WTC11 (cell line): ENCODE measurements at places on chromosomes 3 and 15.

DNA sequence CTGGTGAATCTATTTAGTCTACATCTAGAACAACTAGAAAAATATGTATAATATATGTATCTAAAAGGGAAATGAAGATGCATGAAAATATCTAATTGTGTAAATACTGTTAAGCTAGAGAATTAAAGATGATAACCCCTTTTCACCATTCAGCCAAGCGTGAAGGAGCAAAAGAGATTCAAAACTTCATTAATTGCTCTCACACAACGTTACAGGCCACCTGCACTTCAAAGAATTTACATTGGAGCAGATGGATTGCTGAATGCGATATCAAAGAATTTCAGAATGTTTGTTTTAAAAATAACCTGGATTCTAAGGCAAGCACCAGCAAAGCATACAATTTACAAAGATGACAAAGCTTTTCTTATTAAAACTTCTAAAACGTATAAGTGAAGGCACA is 243.2 kb downstream of the ROBO2 start:
- DNase-seq = no peak

- no peak for DNase-seq
Measured at GRCh38 chr3:56125358-56126005, 342.8 kb downstream of the ERC2 start.

- no peak for DNase-seq
Measured at GRCh38 chr15:91182101-91182500, 82.0 kb downstream of the SV2B start.

DNA sequence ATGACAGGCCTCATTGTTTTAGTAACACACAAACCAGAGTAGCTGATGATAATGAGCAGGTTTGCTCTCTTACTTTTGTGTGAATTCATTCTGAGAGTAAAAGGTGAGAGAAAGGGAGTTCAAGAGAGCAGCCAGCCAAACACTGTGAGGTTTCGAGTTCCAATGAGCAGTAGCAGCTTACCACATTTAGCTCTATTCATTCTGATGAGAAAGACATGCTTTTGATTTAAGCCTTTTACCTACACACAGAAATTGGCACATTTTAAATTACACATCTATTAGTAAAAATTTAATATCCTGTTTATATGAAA is 28.0 kb downstream of the GLDN start:
- no peak for DNase-seq

- DNase-seq = no peak
Measured at GRCh38 chr3:149532489-149533180, 58.1 kb downstream of the TM4SF4 start.

DNA sequence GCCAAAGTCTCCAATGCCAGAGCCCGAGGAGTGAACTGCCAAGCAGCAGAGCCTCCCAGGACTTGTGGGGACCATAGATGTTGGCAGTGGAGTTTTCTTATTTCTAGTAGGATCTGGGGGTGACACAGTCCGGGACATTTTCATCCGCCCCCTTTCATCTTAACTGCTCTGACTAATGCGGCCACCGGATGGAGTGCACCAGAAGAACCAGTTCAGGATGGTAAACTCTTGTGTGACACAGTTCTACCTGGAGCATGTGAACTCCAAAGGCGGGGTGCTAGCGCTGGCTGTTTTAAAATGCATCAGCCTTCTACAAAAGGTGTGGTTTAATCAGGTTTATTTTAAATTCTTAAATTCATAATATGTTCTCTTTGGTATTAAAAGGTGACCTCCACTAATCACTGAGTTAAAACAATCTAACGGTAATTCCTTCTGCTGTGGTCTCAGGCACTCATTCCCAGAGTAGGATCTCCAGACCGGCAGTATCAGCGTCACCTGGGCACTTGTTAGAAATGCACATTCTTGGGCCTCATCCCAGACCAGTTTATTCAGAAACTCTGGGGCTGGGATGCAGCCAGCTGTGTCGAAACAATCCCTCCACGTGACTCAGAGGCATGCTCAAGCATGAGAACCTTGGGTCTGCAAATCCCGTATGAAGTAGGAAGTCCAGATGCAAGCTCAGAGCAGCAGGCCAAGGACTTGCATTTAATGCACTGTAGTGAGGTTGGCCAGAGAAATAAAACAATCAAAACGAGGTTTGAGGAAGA is 105.5 kb downstream of the GABRB3 start:
- no peak for DNase-seq

DNA sequence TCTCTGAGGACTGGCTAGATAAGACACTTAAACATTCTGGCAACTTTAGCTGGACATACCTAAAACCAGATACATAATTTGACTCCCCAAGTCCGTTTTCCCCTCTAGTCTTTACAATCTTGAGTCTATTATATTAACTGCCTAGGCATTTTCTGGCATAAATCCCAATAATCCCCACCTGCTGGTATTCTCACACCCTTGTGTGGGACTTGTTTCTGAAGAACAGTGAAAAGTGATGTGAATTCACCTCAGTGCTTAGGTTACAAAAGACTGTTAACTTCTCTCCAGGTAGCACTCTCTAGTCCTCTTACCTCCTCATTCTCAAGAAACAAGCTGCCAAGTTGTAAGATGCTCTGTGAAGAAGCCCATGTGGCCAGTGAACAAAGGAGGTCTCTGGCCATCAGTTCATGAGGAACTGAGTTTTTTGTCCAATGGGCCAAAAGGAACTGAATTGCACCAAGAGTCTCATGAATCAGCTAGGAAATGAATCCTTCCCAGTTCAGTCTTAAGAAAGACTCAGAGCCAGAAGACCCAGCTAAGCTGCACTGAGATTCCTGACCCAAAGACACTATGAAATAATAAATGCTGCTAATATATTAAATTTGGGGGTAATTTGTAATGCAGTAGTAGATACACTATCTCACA is 4.1 kb downstream of the OSBPL11 start:
- no peak for DNase-seq

- no peak for DNase-seq
Measured at GRCh38 chr15:39357480-39358268, 223.2 kb upstream of the THBS1 start.

GRCh38 chr3:108085810-108086350 is 5.0 kb downstream of the CD47 start:
- DNase-seq = no peak

GRCh38 chr3:195823280-195823679 is 11.6 kb upstream of the MUC4 start:
- no peak for DNase-seq

DNA sequence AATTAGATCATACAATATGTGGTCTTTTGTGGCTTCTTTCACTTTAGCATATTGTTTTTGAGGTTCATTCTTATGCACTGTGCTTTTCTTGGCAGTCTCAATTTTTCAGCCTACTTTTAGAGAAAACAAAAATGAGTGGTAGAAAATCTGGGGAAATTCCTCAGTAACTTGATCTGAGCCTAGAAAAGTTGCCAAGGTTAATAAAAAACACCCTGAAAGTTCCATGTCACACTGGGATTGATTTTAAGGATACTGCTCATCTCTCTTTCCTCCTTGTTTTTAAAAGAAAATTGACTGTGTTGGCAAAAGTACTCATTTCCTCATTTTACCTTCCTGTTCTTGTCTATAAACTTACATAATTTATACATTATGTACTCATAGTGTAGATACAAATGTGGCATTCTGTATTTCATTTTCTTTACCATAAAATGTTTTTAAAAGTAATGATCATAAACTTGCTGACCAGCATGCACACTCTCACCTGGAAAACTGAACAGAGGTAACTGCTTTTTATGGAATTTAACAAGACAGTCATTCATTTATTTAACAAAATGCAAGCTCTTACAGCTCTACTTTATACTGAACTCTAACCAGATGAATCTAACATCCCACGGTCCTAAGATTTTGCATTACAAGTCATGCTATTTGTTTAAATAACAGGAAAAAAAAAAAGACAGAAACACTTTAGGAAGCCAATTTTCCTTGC is 28.6 kb upstream of the SH3BP5 start:
- no peak for DNase-seq

DNA sequence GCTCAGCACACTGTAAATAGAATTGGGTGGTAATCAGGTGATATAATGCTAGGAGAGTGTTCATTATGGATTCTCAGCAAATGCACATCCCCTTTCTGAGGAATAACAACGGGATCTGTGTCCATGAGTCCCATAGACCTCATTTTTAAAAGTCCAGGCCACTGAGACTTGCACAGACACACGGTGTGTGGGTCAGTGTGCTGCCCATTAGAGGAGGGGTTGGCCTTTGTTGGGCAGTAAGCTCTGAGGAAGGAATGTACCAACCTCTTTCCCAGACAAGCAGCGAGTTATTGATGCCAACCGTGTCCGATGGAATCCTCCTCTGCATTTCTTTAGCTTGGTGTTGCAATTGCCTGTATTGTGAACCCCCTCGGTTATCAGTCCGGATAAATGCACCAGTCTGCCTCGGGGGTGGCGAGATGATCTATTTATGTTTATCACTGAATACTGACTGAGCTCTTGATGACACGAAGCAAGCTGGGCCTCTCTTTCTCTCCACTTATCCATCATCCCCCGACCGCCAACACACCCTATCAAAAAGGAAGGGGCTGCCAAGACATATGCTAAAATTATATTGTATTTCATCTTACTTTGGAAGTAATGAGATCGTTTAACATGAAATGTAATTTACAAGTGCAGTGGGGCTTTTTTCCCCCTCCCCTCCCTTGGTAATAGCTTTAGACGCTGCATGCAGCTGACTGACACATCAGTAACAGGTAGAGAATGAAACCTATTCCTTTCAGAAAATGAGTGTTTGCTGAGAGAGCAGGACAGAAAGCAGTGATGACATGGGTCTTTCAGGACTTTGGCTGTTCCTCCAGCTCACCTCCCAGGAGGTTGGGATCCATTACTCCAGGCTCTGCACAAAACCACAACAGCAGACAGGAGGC is 126.6 kb upstream of the ST8SIA2 start:
- no peak for DNase-seq

- DNase-seq = no peak
Measured at GRCh38 chr3:9301798-9302197, 52.4 kb upstream of the SRGAP3 start.
